ENCODE measurements at places on chromosomes 2 and 18. TPM values are rescaled to one million over a fixed set of nuclear protein-coding genes. Genes with fewer than 3 reads are reported as not detected.
A peak's percentile ranks its signal among the peaks of the same experiment; 100 is the strongest.

Gene TMEM247
- total RNA-seq, result not detected

Gene GPR17
- not detected for total RNA-seq

Gene MBD2
- total RNA-seq, result 35.6 TPM

Gene CTNNA2
- total RNA-seq, result not detected

Gene CYP1B1
- total RNA-seq, result not detected

Gene SP140
- 9.3 TPM for total RNA-seq

- no peak for DNase-seq
Observed at GRCh38 chr2:120820953-120821279, 85.2 kb downstream of the GLI2 start.

- DNase-seq, result no peak
Observed at GRCh38 chr18:44708451-44709083, 27.9 kb downstream of the SETBP1 start.

GRCh38 chr2:158984604-158985135 lies 16.2 kb downstream of the TANC1 start:
- no peak for DNase-seq

DNA sequence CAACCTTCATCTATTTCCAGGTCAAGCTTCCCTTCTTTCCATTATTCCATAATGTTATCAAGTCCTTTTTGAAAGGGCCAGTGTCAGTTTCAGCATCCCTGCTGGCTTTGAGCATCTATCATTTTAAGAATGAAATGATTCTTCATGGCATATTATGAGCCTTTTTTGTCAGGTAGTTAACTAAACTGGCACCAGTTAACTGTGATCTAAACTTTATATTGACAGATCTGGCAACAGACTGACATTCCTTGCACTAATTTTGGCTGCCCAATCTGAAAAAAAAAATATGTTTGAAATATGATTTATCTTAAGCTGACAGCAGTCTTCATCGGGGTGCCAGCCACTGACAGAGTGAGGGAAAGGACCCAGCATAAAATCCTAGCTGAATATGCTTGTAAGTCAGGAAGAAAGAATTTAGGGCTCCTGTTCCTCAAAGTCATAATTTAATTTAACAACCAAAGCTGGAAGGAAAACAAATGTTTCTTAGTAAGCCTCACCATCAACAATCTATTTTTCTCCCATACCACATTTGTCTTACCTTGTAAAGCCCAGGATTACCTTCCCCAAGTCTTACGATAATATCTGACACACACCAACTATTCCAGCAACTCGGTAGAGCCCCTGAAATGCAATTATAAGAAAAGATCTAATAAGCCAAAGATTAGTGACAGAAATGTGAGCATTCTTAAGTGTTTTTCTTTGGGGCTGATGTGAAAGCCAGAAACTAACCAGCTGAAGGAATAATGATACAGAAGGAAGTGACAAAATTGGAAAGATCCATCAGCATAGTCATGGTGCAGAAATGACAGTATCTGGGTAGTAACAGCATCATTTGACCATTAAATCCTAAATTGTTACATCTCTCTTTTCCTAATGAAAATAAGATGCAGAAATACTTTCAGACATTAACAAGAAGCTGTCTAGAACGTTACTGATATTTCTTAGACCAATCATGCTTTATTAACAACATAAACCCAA lies 228.1 kb downstream of the RBM43 start:
- DNase-seq, result no peak

GRCh38 chr2:152418688-152419087 lies 83.7 kb downstream of the FMNL2 start:
- no peak for DNase-seq

- DNase-seq, result no peak
Observed at GRCh38 chr2:44392338-44392943, 30.7 kb downstream of the CAMKMT start.

GRCh38 chr2:26754972-26755670 lies 9.0 kb upstream of the SLC35F6 start:
- DNase-seq, result no peak

GRCh38 chr2:123723706-123724105 lies 301.4 kb upstream of the CNTNAP5 start:
- no peak for DNase-seq

- DNase-seq, result peak; percentile 91
Observed at GRCh38 chr2:132671151-132671835, 1.3 kb upstream of the LYPD1 start.

DNA sequence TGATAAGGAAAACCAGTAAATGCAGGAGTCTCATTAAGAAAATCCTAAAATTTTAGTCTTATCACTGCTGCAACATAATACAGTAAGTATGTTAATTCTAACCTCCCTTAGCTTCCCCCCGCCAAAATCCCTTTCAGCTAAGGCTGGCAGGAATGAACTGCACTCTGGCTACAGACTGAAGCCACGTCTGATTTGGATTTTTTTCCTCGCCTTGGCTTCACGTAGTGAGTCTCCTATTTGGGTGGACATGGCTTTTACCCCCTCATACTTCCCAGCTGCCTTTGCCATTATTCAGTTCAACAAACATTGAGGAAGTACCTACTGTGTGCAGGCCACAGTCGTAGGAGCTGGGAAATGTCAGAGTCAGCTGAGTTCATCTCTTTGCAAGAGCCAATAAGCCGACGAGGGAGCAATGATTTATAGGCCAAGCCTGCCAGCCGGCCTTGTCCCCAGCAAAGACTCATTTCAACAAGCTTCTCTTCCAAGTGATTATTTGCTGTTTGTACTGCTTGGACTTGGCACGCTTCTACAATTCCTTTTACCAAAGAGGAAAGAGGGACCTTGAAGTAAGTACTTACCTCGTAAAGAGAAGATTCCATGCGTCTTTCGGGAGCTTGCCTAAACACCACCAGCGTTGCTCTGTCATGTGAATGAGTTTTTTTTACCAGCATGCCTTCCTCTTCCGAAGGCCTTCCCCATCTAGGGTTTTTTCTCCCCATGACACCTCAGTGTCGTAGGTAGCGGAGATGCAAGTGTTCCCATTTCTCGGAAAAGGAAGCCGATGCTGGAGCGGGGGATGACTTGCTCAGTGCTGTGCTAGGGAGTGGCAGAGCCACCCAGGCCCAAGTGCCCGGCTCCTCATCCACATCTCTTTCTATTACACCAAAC lies 138.6 kb downstream of the KLHL29 start:
- no peak for DNase-seq

GRCh38 chr18:43774497-43774896 lies 497.2 kb upstream of the SYT4 start:
- DNase-seq, result no peak

GRCh38 chr2:237156031-237156856 lies 70.6 kb downstream of the COPS8 start:
- peak; percentile 57 for DNase-seq

GRCh38 chr18:13309748-13310670 lies 91.4 kb downstream of the LDLRAD4 start:
- no peak for DNase-seq

DNA sequence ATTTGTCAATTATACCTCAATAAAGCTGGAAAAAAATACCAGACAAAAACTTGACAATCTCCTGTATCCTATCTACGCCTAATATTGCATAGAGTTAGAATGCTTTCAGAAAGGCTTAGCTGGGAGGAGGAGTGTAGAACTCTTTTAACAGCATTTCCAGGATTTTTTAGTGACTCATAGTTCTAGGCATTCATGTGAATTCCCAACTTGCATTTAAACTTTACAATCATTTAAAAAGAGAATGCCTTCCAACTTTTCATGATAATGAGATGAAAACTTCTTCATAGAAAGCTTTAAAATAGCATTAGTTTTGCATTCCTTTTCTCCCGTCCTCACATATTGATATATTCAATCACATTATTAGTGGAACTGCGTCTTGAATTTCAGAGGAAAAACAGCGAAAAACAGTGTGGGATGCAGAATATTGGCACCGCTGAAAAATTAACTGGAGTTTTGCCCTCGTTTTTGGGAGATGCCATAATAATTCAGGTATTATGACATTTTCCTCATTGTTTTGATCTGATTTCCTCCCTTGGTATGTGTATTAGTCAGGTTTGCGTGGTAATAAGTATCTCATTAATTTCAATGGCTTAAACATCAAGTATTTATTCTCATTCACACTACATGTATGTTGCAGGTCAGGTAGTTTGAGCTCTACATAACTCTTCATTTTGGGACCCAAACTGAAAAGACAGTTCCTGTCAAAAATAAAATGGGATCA lies 293.2 kb upstream of the FIGN start:
- peak; percentile 8 for DNase-seq

DNA sequence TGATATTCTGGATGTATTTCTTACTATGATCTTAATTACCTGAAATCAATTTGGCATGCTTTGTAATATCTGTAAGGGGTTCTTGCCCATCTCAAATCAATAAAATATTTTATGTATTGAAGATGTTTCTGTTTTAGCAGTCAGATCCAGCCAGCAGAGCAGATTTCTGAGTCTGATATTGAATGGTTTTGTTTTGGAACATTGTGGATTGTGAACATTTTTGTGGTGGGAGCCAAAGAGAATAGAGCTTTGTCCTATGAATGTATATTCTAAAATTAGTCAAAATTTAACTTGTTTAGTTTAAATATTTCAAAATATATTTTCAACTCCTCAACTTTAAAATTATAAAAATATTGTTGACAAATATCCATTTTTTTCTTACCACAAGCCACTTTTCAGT lies 197.0 kb downstream of the UBE2E3 start:
- DNase-seq, result no peak

DNA sequence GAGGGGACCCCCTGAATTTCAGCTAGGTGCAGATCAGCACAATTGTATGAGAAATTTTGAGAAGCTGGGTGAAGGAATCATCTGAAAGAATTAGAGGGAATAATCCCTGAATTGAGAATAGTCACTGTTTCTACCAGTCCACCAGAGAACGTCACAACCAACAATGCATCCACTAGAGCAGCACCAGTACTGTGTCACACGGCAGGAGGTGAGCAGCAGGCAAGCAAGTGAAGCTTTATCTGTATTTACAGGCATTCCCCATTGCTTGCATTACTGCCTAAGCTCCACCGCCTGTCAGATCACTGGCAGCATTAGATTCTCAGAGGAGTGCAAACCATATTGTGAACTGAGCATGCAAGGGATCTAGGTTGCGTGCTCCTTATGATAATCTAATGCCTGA lies 40.7 kb downstream of the GDF7 start:
- no peak for DNase-seq

GRCh38 chr2:216800836-216801235 lies 59.0 kb downstream of the TNP1 start:
- DNase-seq, result no peak

DNA sequence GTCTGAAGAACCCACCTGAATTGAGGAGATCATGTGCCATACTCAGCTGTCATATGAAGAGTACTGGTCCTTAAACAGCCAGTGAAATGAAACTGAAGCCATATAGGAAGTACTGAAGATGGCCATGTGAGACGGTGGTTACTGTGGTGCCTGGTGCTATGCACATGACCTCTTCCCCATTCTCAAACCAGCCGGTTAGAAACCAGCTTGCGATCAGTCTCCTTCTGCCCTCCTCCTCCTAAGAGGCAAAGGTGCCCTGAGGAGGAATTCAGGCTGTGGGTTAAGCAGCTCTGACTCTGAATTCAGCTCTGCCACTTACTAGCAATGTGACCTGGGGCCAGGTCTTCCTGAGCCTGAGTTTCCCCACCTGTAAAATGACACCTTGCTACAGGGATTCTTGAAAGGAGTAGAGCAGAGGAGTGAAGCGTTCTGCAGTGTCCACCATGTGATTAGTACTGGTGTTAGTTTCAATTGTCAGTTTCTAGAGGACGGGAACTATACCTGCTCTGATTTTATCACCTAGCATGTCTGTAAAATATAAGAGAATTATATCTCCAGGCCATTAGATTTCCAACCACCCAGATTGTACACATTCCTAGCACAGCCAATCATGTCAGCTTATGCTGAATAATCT lies 5.1 kb downstream of the FECH start:
- no peak for DNase-seq

- DNase-seq, result peak; percentile 72
Observed at GRCh38 chr18:70363861-70364260, 75.0 kb downstream of the SOCS6 start.

GRCh38 chr2:176781570-176782217 lies 430.9 kb upstream of the HNRNPA3 start:
- peak; percentile 12 for DNase-seq

- DNase-seq, result no peak
Observed at GRCh38 chr2:228140934-228141528, 40.5 kb downstream of the SPHKAP start.

GRCh38 chr2:46576875-46577274 lies 97.5 kb downstream of the TMEM247 start:
- no peak for DNase-seq

DNA sequence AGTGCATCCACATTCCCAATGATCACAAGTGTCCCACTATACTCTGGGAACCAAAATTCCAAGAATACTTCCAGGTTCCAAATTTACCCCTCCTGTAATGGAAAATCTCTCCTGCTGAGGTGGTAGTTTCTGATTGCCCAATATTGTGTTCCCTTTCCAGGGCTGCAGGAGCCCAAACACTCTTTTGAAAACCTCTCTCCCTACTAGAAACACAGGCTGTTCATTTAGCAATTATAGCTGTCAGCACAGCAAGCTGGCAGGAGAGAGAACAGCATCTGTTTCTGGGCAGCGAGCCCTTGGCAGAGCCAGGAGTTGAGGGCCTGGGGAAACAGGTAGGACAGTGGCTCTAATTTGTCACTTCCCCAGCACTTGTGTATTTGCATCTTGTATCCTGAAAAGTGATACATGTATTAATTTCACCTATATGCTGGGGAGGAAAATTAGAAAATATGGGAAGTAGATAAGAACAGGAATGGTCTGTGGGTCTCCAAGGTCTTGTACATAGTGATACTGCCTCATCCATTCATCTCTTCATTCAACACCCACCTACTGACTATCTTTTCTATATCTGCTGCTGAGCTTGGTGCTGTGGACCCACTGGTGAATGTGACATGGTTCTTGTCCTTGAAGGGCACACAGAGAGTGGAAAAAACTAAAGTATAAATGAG lies 16.9 kb upstream of the PAIP2B start:
- DNase-seq, result no peak
